ENCODE measurements at places on chromosomes 6 and 20.

GRCh38 chr6:51550243-51550642 is 537.2 kb downstream of the PKHD1 start:
- no peak for DNase-seq

GRCh38 chr6:16844183-16844582 is 82.9 kb upstream of the ATXN1 start:
- no peak for DNase-seq

GRCh38 chr20:54223751-54224150 is 15.9 kb downstream of the PFDN4 start:
- no peak for DNase-seq

GRCh38 chr20:23371496-23371895 is 9.5 kb downstream of the GZF1 start:
- no peak for DNase-seq

- DNase-seq: no peak
Observed at GRCh38 chr20:53284256-53284655, 309.4 kb downstream of the ZNF217 start.

DNA sequence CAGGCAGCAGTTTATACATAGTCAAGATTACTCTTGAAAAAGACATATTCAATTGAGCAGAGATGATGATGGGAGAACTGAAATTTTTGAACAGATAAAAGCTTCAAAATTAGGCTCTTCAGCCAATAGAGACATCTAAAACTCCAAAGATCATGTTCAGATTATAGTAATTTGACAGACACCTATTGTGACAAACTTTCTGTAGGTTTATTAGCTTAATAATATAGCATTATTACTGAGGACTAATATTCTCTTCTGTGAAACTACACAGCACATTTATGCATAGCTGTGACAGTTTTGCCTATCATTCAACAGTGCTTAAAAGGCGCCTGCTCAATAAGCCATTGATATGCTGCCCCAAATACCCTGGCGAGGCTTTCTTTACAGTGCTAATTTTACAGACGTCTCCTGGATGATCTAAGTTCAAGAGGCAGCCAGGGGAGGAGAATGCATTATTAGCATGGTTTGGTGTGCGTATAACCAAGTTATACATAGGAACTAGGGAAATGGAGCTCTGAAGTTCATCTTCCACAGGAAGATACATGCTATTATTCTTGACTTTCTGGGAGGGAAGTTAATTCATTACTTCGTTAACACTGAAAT is 21.5 kb downstream of the PLAGL1 start:
- no peak for DNase-seq

DNA sequence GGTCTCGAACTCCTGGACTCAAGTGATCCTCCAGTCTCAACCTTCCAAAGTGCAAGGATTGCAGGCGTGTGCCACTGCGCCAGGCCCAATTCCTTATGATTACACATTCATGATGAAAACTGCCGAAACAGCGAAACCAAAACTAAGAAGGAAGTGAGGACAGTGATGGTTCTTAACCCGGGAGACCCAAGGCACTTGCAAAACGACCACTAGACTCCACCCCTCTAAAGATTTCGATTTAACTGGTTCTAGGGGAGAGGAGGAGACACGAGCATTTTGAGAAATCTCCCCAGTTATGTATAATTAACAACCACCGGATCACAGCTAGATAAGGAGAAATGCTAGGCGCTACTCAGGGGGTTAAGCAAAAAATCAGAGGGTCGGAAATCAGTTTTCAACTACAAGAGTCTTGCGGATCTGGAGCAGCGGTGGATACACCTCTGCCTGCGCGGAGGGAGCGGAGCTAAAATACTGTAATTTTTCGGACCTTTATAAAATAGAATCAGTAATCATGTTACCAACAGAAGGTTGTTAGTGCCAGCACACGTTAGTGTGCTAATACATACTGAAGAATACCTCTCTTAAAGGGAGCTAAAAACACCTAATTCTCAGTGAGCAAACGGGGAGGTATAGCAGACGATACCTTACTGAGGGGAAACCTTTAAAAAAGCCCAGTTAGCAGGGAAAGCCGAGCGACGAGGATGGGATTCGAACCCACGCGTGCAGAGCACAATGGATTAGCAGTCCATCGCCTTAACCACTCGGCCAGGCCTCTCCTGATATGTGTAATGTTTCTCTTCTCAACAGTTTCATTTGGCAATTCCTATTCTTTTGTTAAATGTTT is 60.0 kb upstream of the BTN3A2 start:
- no peak for DNase-seq

- peak; percentile 21 for DNase-seq
Observed at GRCh38 chr6:70563530-70563929, 3.2 kb upstream of the SDHAF4 start.

DNA sequence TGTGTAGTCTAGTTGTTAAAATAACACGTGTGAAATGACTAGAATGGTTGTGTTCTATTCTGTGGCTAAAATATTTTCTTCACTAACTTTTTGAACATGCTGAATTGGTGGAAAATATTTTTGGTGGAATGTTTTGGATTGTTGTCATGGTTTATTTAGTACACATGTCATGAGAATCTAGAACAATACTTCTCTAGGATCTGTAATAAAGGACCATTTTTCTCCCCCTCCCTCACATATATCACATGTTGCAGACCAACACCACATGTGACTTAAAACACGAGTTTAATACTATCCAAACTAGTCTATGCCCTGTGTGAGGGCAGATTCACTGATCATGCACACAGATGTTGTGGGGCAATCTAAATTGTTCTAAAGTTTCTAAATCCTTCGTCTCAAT is 29.2 kb downstream of the FIG4 start:
- no peak for DNase-seq

GRCh38 chr6:27138406-27138805 is 109.1 kb upstream of the PRSS16 start:
- DNase-seq: no peak

DNA sequence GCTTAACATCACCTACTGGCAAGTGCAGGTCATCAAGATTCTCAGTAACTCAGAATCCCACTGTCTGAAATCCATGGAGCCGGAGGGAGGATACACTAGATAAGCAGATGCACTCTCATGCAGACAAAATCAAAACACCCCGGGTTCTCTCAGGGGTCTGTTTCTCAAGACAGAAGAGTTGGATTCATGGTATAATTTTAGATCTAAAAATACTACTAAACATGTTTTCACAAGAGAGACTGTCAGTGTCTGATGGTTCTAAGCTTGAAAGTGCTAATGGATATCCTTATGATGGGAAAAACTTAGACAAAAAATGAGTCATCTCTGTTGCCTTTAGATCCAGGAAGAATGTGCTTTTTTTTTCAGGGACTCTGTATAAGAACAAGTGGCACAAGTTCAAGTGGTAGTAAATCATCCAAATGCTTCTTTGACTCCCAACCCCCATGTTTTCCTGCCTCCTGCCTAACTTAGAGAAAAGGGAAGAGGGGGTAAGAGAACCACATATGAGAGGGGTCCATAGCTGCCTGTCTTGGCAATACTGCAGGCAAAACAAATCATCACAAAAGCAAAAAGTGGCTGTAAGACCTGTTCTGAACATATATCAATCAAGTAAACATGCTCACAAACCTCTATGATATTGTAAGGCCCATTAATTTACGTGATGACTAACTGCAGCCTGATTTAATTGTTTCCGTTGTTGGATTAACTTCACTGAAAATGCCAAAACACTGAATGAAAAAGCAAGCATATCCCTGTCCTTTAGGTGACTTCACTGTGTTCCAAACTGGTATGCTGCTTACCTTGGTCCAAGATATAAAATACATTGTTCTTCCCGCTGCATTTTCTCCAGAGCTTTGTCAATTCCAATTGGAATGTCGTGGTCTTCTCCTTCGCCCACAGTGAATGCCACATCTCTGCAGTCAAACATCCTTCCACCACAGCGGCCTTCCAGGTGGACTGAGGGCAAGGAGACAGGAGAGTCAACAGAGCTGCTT is 84.0 kb upstream of the TULP1 start:
- peak; percentile 9 for DNase-seq

DNA sequence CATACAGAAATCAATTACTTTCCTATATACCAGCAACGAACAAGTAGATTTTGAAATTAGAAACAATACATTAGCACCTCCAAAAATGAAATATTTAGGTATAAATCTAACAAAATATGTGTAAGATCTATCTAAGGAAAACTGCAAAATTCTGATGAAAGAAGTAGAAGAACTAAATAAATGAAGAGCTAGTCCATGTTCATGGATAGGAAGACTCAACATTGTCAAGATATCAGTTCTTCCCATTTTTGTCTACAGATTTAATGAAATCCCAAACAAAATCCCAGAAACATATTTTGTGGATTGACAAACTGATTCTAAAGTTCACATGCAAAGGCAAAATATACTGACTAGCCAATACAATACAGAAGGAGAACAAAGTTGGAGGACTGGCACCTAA is 33.7 kb downstream of the PREP start:
- DNase-seq: no peak

DNA sequence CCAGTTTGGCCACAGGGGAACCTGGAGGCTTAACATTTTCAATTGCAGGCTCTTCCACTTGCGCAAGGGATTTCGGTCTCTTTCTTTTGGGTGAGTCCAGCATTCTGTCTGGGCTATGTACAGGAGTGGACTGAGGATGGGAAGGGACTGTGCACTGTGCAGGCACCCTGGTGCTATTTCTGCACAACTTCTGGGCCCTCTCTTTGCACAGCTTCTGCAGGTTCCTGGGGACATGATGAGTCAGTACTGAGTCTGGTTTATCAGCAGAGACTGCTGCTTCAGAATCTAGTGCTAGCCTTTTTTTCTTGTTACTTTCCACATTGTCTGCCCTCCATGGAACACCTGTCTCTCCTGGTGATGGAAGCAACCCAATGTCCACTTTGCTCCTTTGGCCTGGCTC is 78.5 kb upstream of the ASF1A start:
- DNase-seq: no peak

- no peak for DNase-seq
Observed at GRCh38 chr6:130337534-130337933, 28.3 kb upstream of the TMEM200A start.

Measured in T1000 (cell line).